ENCODE measurements at places on chromosomes 5 and 9.

GRCh38 chr5:54837093-54837492, 148.3 kb downstream of the ESM1 start:
- no peak for DNase-seq

GRCh38 chr9:125969462-125969861, 222.3 kb downstream of the PBX3 start:
- no peak for DNase-seq

DNA sequence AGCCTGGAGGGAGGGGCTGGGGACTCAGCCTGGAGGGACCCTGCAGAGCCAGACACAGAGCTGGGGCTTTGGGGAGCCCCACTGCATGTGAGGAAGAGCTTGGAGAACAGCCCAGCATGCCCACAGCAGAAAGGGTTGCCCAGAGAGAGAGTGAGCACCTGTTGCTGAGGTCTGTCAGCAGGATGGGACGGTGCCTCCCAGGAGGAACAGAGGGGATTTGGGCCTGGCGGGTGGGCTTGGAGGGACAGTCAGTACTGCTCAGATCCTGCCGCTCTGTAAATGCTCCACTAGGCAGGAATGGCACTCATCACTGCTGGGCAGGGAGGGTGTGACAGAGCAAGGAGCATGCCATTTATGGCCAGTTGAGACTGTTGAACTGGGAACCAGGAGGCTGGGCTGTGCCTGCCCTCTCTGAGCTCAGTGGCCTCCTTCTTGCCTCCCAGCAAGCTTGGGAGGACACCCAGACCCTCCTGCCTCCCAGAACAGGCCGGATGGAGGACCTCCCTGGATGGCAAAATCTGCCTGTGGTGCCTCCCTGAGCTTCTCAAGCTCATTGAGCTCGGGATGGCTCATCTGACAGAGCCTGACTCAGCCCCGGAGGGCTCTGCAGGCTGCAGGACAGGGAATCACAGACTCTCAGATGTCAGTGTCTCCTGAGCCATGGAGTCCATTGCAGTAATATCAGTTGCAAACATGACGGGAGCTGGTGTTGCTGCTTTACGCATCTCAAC, 786 bp upstream of the HRCT1 start:
- DNase-seq: no peak

DNA sequence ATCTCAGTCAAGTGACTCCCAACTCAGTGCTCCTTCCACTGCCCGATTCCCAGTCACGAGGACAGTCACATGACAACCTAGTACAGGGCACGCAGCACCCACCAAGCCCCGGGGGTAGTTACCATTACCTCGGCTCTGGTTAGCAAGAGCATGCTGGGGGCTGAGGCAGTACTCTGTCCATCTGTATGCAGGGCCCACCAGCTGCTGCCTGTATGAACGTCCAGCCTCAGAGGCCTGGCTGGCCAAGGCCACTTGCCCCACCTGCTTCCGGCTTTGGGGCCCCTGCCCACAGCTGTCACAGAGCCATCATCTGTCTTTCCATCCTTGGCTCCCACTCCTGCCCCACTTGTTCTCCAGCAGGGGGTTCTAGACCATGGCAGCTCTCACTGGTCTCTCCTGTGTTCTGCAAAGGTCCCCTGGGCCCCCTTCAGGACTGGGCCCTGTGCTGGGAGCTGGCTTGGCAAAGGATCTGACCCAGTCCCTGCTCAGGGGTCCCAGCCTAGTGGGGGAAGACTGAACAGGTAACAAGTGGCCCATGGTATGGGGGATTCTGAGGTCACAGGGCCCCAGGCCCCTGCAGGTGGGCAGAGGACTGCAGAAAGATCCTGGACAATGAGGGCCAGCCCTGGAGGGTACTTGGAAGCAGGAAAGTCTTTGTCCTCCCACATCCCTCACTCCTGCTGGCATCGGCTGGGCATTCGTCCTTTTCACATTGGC, 3.3 kb downstream of the RPL35 start:
- no peak for DNase-seq

GRCh38 chr5:122694884-122695283, 80.0 kb upstream of the SNX2 start:
- no peak for DNase-seq

GRCh38 chr9:135272608-135273007, 185.1 kb downstream of the OLFM1 start:
- no peak for DNase-seq

DNA sequence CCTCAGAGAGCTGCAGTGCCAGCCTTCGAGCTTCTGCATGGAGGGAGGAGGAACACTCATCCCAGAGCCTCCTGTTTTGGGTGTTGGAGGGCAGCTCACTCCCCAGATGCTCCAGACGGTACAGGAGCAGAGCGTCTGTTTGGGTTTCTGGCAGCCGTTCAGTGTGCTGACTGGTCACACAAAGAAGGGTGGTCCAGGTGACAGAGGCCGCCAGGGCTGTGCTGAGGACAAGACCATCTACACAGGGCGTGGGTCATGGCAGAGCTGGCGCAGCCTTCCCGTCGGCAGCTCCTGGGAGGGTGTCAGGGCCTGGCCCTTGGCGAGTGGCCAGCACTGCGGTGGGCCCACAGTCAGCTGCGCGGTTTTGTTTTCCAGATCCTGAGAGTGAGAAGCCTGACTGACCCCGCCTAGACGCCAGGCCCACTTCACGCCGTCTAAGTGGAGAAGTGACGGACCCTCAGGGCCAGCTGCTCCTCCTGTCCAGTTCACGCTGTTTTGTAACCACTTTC, 131.4 kb upstream of the FAM120A start:
- DNase-seq: no peak

DNA sequence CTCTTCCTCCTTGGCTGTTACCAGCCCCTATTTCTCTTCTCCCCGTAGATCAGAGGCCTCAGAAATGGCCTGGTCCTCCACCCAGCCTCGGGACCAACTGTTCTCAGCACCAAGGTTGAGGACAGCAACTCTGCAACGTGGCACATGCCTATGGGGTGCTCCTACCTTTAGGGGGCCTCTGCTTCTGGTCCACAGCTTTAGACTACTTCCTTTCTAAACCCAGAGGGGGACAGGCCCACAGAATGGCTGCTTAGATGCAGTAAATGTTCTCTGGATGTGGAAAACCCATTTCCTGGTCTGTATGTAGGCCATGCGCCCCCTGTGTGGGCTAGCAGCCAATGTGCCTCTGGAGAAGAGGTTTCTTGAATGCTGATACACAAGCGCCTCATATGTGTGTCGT, 68.4 kb downstream of the NRG2 start:
- DNase-seq: no peak

DNA sequence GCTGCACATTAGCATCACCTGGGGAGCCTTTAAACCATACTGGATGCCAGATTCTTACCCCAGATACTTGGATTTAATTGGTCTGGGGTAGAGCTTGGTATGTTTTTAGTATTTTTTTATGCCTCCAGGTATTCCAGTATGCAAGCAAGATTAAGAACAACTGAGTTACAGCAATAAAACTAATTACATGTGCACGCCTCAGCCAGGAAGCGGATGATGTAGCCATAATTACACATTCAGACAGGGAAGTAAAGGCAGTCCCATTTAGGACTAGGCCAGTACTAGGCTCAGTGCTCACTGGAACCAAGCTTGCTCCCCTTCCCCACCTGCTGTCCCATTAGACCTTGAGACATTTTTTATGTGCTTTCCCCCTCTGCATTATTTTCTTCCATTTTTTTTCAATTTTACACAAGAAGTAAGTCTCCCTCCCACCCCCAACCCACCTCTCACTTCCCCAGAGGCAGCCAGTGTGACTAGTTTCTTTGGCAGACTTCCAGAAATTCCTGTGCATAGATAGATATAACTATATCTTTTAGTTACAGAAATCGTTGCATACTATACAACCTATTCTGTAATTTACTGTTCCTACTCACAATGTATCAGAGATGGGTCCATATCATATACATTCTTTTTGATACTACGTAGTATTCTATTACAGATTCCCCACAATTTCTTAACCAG, 7.1 kb upstream of the GNAQ start:
- DNase-seq: no peak

DNA sequence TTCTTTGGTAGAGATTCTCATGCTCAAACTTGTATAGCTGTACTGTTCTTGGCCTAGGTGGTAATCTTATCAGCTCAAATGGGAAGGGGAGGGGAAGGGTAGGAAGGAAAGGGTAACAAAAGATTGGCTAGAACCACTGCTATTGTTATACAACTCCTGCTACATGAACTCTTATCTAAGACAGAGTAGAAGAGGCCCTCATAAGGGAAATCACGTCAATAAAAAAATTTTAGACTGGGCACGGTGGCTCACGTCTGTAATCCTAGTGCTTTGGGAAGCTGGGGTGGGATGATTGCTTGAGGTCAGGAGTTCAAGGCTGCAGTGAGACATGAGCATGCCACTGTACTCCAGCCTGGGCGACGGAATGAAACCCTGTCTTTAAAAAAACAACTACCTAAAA, 15.9 kb downstream of the STOM start:
- no peak for DNase-seq

- no peak for DNase-seq
These were observed 19.3 kb upstream of the RAPGEF1 start for GRCh38 chr9:131759017-131759647.

DNA sequence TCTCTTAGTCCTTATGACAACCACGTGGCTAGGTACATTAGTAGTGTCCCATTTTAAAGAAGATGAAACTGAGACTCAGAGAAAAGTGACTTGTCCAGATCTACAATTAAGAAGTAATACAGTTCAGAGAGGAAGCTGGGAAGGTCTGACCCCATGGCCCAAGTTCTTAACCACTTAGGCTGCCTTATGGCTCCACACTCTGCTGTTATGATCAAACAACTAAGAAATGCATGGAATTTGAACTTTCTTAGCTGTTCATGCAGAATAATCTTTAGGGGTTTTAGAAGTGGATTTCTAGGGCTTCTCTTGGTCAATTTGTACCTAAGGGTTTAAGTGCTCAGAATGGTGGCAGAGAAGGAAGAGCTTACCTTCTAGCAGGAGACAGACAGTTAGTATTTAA, 128.0 kb upstream of the MSX2 start:
- no peak for DNase-seq

DNA sequence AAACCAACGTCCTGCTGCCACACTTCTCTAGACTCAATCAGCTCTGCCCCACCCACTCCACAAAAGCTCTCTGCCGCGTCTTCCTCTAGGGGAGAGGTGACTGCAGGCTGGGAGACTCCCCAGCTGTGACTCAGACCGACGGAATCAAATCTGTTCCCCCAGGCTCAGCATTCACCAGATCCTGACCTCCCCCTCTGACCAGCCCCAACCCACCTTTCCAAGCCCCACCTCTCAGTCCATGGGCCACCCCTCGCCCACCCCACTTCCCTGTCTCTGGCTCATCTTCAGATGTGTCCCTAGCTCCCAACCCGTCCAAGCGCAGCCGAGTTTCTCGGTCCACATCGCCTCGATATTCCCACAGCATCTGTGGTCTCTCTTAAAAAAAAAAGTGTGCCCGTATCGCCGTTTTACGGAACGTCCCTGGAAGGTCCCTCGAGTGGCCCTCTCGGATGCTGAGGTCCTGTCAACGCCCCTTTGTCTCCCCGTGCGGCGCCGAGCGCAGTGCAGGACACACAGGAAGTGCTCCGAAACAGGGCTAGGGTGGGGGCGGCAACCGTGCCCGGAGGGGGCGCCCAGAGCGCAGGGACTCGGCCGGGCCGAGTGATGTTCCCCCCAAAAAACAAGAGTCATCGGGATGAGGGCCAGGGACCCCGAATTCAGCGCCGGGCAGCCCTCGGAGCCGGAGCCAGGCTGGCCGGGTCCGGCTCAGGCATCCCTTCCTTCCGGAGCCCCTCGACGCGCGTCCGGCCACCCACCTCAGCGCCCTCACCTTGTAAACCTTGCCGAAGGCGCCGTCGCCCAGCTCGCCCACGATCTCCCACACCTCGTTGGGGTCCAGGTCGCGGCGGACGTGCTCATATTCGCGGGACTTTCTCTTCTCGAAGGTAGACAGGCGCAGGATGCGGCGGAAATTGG, 649 bp downstream of the STK10 start:
- DNase-seq: no peak

GRCh38 chr9:31137176-31138160, 1247.0 kb upstream of the ACO1 start:
- DNase-seq: no peak

DNA sequence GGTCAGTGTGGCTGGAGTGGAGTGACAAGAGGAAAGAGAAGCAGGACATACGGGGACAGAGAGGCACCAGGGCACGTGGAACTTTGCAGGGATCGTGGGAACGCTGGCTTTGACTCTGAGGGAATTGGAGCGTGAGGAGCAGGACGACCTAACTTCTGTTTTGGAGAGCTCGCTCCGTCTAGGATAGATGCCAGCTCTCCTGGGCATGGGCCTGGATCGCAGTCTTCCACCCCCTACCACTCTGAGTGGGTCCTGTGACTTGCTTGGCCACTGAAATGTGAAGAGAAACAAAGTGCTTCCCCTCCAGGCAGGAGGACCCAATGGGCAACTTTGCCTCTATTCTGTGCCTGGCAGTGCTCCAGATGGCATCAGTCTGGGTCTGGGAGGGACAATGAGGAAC, 8.7 kb upstream of the SH3PXD2B start:
- no peak for DNase-seq

- no peak for DNase-seq
These were observed 639 bp downstream of the PCDH1 start for GRCh38 chr5:141877356-141878185.

DNA sequence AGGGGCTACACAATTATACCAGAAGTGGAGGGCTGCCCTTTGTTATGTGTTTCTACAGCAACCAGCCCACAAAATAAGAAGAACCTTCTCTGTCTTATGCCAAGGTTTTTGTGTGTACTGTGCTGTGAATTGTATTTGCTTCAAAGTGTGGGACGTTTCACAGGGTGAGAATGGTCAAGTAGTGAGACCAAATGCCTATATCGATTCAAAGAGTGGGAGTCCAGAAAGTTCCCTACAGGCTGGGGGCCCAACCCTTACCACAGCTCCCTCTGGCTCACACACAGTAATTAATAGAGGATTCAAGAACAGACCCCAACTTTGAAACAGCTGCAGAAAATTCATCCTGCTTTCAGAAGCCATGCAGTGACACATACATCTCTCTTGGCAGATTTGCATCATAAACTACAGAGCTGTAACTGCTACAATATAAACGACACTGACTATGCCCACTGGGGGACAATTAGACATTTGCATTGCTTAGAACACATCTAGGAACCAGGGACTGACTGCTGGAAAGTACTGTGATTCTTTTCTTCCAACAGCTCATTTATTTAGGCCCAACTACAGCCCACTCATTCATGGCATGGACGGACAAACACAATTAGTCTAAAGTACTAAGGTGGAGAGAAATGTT, 12.8 kb downstream of the ENC1 start:
- DNase-seq: no peak

GRCh38 chr9:96621618-96622017, 2.0 kb upstream of the CDC14B start:
- DNase-seq: no peak

DNA sequence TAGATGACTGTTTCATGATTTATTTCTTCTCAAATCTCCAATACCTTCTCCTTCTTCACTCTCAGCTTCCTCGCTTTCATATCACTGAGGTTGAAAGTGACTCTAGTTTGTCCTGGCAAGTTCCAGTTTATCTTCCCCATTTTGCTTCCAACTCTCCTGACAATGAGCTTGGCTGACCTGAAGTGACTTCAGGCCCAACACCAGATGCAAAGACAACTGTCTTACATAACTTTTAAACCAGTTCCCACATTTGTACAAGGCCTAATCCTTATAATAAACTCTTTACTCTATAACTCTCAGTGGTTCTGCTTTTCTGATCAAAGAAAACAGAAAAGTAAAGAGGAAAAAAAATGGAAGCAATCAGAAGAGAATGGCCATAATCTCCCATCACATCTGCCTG, 22.0 kb downstream of the GNG10 start:
- no peak for DNase-seq
